Stromal cell of bone marrow (primary cell): ENCODE measurements at places on chromosomes 16 and 17.
A peak's percentile ranks its signal among the peaks of the same experiment; 100 is the strongest.

DNA sequence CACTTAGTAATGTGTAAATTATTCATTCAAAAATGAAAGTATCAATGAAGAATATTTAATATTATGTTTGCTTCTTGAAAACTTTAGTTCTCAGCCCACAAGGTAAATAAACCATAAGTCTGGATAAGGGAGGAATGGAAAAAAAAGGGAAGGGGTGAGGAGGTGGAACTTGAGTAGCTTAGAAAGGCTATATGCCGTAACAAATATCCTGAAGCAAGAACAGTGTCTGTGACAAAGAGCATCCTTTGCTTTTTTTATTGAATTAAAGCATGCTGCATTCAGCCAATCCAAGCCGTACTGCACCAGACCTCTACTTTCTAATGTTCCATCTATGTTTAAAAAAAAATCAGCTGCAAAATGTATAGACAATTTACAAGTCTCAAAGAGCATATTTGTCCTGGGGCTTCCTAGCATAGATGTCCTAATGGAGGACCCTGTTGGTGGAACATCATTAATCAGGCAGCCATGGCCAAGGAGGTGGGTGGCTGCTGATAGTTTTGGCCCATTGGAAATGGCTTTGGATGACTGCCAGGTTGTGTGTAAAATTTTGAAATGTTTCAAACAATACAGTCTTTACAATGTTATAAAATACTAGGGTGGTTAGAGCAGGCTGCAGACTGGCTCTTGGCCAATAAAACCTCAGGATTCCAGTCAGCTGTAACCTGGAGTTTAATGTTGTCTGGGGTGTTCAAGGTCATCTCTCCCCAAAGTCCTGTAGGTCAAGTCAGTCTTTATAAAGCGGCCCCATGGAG lies 895.8 kb upstream of the SOX9 start:
- no peak for DNase-seq

GRCh38 chr16:9056061-9056460 lies 35.4 kb upstream of the HAPSTR1 start:
- DNase-seq, result no peak

GRCh38 chr17:59366773-59367656 lies 35.6 kb downstream of the YPEL2 start:
- DNase-seq, result no peak

DNA sequence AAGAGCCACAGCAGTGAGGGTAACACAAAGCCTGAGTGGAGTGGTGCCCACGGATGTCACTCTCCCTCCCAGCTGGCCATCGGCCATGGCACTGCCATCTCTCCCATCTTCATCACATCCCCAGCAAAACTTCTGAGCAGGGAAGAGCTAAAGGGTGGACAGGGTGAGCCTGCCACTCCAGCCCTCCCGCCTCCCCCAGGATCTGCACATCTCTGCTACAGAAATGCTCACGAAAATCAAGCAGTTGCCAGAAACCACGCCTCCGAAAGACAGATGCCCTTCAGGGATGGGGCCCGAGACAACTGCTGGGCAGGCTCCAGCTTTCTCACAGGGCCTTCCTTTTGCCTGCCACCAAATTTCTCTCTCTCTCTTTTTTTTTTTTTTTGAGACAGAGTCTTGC lies 3.6 kb downstream of the GRIN2C start:
- DNase-seq, result no peak

GRCh38 chr17:75845058-75845711 lies 981 bp upstream of the UNC13D start:
- peak; percentile 36 for DNase-seq

DNA sequence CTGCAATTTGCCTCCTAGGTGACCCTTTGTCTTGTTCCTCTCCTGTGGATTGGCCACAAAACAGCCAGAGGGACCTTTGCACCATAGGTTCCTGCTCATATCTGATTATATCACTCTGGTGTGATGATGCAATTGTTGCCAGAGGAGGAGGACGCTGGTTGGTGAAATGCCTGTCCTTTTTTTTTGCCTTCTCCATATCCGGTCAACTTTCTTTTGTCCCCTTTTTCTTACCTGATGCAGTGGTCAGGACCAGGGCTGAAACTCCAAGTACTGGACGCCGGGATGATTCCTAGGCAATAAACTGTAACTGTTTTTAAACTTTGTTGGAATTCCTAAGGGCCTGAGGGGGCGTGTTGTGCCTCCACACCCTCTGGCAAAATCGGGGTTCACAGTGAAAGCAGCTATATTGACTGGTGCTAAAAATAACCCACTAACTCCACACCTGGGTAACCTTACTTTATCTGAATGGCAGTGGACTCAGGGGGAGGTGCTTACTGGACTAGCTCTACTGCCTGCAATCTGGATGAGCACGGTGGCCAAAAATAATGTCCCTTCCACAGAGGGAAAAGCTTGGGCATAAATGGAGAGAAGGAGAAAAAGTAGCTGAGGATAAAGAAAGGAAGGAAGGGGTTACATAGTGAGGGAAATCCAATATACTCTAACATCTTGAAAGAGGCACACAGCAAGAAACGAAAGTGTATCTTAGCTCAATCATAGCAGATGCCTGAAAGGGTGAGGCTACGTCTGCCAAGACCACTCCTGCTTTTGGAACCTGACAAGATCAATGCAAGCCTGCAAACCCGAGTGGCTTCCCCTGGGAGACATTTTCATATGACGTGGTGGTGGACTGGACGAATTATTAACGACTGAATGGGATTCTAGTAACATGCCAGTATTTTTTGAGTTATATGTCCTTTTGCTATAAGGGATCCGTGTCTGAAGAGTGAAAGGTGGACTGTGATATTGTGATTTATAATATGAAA lies 28.4 kb upstream of the ZNF423 start:
- DNase-seq, result no peak

GRCh38 chr17:29172589-29172988 lies 7.6 kb downstream of the MYO18A start:
- DNase-seq, result no peak

DNA sequence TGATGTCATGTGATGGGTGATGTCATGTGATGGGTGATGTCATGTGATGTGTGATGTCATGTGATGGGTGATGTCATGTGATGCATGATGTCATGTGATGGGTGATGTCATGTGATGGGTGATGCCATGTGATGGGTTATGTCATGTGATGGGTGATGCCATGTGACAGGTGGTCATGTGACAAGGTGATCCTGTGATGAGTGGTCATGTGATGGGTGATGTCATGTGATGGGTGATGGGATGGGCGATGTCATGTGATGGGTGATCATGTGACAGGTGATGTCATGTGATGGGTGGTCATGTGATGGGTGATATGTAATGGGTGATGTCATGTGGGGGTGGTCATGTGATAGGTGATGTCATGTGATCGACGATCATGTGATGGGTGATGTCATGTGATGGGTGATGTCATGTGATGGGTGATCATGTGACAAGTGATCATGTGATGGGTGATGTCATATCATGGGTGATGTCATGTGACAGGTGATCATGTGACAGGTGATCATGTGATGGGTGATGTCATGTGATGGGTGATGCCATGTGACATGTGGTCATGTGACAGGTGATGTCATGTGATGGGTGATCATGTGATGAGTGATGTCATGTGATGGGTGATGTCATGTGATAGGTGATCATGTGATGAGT lies 17.2 kb downstream of the CD300LB start:
- DNase-seq, result peak; percentile 9

DNA sequence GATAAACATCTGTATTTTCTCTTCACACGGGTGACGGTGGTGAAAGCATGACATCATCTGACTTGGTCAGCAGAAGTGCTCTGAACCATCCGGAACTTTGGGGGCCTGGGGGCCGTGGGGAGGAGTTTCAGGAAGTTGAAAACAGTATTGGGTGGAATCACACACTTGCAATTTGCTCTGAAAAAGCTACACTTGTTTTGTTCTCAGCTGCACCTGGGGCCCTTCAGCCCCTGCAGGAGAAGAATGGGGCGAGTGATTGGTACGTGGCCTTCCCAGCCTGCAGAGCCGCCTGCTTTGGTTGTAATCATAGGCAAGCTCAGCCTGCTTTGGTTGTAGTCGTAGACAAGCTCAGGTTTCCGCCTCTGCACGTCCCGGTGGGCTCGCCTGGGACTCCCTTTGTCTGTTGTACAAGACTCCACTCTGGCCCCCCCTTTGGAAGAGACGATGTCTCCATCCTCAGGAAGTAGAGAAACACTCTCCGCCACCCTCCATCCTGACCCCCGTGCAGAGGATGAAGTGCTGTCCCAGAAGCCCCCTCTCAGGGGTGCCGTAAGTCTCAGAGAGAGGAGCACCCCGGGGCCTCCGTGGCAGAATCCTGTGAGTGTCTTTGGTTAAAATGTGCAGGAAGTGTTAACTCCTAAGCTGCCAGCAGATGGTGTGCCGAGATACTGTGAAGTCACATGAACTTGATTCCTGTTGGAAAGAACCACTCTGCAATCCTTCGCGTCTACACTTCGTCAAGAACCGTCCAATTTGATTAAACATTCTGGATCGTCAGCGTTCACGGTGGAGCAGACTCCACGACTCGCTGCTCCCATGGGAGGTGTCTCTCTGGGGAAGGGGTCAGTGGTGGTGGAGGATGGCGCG lies 5.4 kb downstream of the BANP start:
- no peak for DNase-seq

DNA sequence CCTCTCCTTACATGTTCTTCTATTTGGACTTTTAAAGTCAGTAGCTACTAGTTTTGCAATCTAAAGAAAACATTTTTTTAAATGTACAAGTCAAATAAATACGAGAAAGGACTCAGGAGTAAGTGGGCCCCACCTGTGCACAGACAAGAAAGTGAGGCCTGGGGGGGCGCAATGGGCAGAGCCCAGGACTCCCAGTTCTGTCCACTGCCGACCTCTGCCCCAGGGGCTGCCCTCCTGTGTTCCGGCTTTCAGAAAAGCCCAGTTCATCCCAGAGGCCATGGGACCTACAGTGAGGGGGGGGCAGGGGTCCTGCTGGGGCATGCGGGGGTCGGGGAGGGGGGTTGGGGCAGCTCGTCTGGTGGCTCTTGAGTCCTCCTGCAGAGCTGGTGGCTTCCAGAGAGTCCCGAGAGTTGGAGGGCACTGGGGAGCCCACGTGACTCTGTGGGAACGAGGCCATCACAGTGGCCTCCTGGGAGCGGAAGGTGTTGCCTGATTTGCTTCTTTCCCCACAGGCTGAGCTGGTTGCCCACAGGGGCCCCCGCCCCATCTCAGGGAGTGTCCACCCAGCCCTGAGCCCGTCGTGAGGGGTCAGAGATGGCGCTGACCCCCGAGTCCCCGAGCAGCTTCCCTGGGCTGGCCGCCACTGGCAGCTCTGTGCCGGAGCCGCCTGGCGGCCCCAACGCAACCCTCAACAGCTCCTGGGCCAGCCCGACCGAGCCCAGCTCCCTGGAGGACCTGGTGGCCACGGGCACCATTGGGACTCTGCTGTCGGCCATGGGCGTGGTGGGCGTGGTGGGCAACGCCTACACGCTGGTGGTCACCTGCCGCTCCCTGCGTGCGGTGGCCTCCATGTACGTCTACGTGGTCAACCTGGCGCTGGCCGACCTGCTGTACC lies 2.4 kb downstream of the UTS2R start:
- no peak for DNase-seq

DNA sequence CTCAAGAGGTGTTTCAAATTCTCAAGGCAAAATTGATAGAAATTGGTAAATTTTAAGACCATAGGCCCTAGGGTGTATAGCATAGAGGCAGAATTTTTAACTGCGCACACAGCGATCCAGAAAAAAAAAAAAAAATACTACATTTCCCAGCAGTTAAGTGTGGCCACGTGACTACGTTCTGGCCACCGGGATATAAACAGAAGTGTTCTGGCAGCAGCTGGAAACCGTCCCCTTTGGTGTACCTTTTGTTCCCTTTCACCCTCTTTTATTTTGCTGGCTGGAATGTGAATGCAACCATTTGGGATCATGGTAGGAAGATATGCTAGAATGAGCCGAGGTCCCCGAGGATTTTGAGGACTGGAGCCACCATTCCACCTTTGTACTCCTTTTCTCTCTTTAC lies 52.7 kb upstream of the AKAP1 start:
- DNase-seq, result no peak

- peak; percentile 26 for DNase-seq
These were observed 4.7 kb downstream of the COQ7 start for GRCh38 chr16:19071811-19072777.

DNA sequence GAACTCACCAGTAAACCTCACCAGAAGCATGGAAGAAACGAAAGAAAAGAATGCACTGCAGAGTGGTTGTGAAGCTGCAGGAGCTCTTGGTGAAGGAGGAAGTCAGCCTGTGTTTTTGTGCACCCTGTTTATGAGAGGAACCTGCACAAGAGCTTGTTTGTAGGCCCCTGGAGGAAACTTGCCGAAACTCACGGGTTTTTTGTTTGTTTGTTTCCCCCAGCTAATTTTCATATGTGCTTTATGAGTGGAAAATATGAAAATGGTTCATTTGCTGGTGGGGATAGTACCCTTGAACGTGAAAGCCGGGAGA lies 222.7 kb downstream of the C16orf95 start:
- DNase-seq, result no peak

GRCh38 chr17:37708616-37709212 lies 36.1 kb downstream of the HNF1B start:
- DNase-seq, result no peak
